Dermis microvascular lymphatic vessel endothelial cell (primary cell): ENCODE measurements at places on chromosomes 5 and 9. TPM values are rescaled to one million over a fixed set of nuclear protein-coding genes. Genes with fewer than 3 reads are reported as not detected.

The LPAR1 gene
- 0.13 TPM in 1 of 2 replicates, not detected in the other for total RNA-seq

The ALG2 gene
- 32.6 and 47.5 TPM in 2 replicates for total RNA-seq

The HAVCR1 gene
- not detected in 2 replicates for total RNA-seq

The RXRA gene
- 14.0 and 22.4 TPM in 2 replicates for total RNA-seq

The GFI1B gene
- total RNA-seq = under 0.01 TPM in 1 of 2 replicates, not detected in the other

The TLR4 gene
- 165 and 172 TPM in 2 replicates for total RNA-seq

The MSX2 gene
- total RNA-seq = 0.13 TPM in 1 of 2 replicates, not detected in the other

The OBP2B gene
- not detected in 2 replicates for total RNA-seq

The ADRB2 gene
- 10.7 and 12.3 TPM in 2 replicates for total RNA-seq
